ENCODE measurements at places on chromosomes 7 and 10. TPM values are rescaled to one million over a fixed set of nuclear protein-coding genes. Genes with fewer than 3 reads are reported as not detected.

DNA sequence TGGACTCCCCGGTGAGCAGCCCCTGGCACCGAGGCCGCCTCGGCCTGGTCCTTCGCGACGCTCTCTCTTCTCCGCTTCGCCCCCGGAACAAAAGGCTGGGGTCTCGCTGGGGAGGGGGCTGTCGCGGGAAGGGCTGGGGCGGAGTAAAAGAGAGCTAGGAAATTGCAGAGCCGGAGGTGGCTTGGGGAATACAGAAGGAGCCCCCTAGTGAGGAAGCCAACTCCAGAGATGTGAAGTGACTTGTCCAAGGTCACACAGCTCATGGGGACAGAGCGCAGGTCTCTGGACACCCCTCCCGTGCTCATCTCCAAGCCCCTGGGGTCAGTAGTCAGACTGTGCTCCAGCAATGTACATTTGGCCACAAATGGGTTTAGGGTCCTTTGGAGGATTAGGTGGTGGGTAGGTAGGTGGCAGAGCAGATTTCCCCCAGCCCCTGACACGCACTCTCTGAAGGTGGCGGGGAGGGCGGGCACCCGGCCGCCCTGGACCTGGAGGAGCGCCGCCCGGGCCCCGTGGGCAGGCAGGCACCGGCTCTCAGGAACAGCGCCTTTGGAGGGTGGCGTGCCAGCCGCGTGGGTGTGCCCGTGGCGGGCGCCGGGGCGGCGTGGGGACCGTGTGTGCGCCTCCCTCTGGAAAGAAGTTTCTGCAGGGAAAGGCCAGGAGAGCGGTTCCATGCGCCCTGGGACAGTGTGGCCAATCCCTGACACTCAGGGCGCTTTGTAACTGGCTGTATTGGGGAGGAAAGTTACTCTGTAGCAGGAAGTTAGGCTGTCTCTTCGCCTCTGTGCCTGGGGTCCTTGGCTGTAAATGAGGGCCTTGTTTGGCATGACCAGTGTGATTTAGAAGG lies 910 bp downstream of the WIPF3 start:
- no peaks in the 10 kb centered on the region for H3K36me3 ChIP-seq
- H3K4me1 ChIP-seq = peaks cover 23% of the 10 kb centered on the region
- peak overlapping the region; percentile 24 for H3K27ac ChIP-seq
- peak overlapping the region; percentile 69 for H3K4me3 ChIP-seq

GRCh38 chr7:130463553-130464434 lies 23.0 kb upstream of the CEP41 start:
- H3K4me3 ChIP-seq = no peak overlapping the region
- no peak for DNase-seq
- no peaks in the 10 kb centered on the region for H3K27me3 ChIP-seq
- no peak overlapping the region for H3K27ac ChIP-seq
- no peaks in the 10 kb centered on the region for H3K4me1 ChIP-seq
- H3K36me3 ChIP-seq = no peaks in the 10 kb centered on the region

GRCh38 chr7:135980665-135981180 lies 3.6 kb upstream of the MTPN start:
- H3K36me3 ChIP-seq = no peaks in the 10 kb centered on the region
- peaks cover 14% of the 10 kb centered on the region for H3K4me1 ChIP-seq
- H3K27me3 ChIP-seq = no peaks in the 10 kb centered on the region
- DNase-seq = no peak
- no peak overlapping the region for H3K4me3 ChIP-seq

The PIP gene
- total RNA-seq = not detected

The MYOZ1 gene
- total RNA-seq = not detected

All from esophagus muscularis mucosa (tissue), 4 donors.